ENCODE measurements at places on chromosomes 2 and 18.

DNA sequence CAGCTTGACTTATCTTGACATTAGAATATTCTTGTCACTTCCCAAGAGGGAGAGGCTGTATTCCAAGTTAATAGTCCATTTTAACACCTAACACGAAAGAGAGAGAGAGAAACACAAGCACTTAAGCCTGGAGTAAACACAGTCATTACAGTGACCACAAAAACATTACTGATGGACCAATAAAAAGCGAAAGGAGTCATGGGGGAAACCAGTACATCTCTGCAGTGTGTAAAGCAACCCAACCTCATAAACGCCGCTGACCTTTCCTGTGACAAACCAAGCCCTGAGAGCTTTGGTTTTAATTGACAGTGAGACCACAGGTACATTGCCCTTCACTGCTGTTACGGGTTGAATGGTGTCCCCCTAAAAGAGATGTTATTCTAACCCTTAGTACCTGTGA is 78.3 kb downstream of the SMAD4 start:
- DNase-seq = no peak

DNA sequence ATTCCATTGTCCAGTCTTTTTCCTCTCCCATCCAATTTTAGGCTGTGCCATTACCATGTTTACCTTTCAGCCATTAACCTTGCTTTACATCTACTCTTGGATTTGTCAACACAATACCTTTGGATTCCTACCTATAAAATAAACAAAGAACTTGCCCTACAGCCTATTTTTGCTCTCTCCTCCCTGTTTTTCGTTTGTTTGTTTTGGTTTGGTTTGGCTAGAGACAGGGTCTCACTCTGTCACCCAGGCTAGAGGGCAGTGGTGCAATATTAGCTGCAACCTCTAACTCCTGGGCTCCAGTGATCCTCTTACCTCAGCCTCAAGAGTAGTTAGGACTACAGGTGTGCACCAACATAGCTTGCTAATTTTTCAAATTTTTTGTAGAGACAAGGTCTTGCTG is 76.1 kb downstream of the SP100 start:
- DNase-seq = no peak

DNA sequence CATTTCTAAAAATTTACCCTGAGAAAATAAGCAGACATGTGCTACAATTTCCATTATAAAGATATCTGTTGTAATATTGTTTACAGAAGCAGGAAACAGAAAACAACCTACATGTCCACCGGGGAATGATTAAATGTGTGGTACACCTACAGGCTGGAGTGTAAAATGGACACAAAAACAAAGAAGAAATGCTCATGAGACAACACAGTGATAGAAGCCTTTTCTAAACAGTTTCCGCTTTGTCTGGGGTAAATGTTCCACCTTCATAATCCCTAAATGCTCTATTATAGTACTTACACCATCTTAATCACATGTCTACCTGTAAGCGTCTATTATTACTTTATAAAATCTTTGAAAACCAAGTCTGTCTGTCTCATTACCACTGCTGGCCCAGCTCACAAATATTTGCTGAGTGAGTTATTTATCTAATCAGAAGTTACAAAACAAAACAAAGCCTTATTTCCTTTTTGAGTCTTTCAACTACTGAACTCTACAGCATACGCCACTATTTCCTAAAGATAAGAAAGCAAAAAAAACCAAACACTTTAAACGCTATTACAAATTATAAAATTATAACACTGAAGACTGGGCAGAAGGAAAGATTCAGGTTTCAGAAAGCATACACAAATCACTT is 95.3 kb downstream of the PIGN start:
- DNase-seq = no peak

DNA sequence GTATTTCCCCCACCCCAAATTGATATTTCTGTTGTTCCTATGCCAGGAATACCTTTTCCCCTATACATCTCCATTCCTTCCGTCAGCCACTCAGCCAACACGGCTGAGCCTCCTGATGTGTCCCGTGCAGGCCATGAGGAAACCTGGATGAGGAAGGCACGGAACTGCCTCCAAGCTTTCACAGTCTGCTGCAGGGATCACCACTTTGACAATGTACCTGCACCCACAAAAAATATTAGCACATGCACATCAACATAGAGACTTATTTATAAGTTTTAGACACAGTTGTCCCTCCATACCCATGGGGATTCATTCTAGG is 101.4 kb upstream of the PPP1CB start:
- DNase-seq = no peak

DNA sequence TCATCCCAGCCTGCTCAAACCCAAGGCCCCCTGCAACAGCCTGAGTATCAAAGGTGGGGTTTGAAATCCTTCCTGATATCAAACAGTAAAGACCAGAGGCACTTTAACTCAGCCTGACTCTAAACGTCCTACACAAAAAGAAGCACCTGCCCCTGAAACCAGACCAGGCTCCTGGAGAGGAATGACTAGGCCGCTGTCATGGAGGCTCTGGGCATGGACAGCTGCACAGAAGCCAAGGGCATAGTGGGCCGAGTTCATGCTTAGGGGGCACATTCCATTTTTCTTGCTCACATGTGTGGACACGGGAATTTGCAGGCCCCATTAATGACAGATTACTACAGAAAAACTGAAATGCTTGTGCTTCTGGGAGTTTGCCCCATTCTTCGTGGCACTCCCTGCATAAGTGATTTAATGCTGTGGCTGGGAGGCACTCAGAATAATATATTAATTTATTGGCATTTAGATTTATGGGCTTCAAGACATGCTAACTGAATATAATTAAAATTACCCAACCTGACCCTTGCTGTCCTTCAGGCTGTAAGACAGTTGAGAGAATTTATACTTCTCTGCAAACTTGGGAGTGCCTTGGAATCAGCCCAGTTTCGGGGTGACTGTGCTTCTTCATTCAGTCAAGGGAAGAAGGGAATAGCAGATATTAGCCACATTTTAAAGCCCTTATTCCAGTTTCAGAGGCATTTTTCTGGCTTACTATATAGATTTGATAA is 105.5 kb downstream of the GYPC start:
- DNase-seq = no peak

GRCh38 chr2:71532327-71532726 is 79.0 kb downstream of the DYSF start:
- DNase-seq = no peak

DNA sequence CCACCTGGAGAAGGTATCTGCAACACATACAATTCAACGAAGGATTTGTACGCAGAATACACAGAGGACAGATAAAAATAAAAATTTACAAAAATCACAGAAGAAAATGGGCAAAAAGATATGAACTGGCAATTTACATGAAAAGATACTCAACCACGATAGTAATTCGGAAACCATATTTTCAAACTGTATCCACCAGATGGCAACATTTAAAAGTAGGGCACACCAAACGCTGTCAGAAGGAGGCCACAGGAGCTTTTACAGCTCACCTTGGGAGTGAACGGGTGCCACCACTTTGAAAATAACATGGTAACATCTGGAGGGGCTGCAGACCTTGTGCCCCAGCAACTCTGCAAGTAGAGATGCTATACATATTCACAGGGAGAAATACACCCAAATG is 9.8 kb downstream of the KIF1A start:
- no peak for DNase-seq

GRCh38 chr2:28231110-28231631 is 161.5 kb upstream of the FOSL2 start:
- peak; percentile 72 for DNase-seq
